NCI-H1105 (cell line): ENCODE measurements at places on chromosomes 13 and 19.

DNA sequence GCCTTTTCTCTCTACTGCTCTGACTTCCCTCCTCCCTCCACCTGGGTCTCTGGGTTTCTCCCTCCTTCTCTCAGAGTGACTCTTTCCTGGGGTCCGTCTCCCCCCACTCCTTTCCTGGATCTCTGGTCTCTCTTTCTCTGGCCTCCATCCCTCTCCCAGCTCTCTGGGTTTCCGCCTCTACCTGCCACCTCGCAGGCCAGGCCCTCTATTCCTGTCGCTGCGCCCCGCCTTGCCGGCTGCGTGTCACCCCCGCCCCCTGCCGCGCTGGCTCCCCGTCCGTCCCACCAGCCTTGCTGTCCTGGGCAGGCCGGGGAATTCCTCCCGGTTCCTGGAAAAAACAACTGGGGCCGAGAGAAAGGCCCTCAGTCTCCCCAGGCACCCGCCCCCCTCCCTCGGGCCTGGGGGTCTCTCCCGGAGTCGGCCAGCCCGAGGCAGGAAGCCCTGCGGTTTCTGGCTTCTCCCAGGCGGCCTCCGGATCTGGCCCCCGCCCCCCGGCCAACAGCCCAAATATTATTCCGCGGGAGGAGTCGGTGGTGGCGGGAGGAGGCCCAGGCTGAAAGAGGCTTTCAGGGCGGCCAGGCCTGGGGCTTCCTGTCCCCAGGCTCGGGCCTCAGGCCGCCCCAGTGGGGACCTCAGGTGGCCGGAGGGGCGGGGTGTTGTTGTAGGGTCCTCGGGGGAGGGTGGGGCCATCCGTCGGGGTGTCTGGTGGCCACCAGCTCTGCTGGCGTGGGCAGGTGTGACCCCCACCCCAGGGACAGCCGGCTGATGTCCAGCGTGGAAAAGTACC lies 9.3 kb downstream of the IRF2BP1 start:
- DNase-seq, result no peak

- no peak for DNase-seq
Measured at GRCh38 chr13:28582225-28582891, 76.6 kb upstream of the POMP start.

DNA sequence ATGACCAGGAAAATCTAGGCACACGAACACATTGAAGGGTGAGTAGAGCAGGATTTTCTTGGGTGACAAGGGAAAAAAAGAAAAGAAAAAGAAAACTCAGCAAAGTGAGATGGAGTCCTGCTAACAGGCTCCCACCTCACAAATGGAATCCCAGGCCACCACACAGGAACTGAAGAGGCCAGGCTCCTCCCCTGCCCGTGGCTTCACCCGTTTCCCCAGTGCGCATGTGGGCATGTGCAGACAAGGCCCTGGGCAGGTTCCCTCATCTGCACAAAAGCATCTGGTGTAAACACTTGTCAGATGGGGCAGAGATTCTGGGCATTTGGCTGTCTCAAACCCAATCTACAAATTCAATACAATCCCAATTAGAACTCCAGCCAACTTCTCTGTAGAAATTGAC lies 24.5 kb downstream of the CFAP97D2 start:
- DNase-seq, result peak; percentile 16

GRCh38 chr13:32861304-32861703 lies 154.9 kb upstream of the KL start:
- DNase-seq, result no peak

GRCh38 chr19:58355908-58356765 lies 2.8 kb upstream of the A1BG start:
- DNase-seq, result no peak
